SJSA1 (cell line): ENCODE measurements at places on chromosomes 7 and 10.

- no peak for DNase-seq
Observed at GRCh38 chr7:130896051-130896881, 162.3 kb upstream of the KLF14 start.

GRCh38 chr7:80876894-80877414 lies 41.9 kb downstream of the SEMA3C start:
- DNase-seq, result no peak

- DNase-seq, result no peak
Observed at GRCh38 chr7:131097662-131098376, 229.9 kb upstream of the MKLN1 start.

- no peak for DNase-seq
Observed at GRCh38 chr7:81533426-81533825, 236.4 kb downstream of the HGF start.

GRCh38 chr7:135662373-135663114 lies at the start of gene STMP1:
Gene STMP1 (plus strand): TSS chr7:135662514.
- peak; percentile 98 for DNase-seq

- DNase-seq, result no peak
Observed at GRCh38 chr7:1946773-1947450, 276.8 kb downstream of the ELFN1 start.

GRCh38 chr10:51615764-51616298 lies 83.6 kb downstream of the CSTF2T start:
- DNase-seq, result no peak

DNA sequence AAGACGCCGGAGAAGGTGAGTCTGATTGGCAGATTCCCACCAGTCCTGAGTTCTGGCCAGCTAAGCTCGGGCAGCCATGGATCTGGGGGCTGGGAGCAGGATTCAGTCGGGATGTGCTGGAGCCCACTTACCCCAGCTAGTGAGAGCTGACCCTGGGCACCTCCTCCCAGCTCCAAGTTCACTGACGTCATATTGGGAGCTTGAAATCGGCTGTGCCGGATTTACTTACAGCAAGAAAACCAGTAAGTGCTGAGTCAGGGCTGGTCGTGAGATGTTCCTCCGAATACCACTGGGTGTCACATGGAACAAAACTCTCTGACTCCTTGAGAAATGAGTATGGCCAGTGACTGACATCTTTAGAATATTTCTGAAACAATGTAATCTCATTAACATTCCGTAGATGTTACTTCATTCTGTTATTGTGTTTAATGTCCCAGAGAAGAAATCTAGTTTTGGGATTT lies 621.2 kb downstream of the SDK1 start:
- peak; percentile 91 for DNase-seq

GRCh38 chr10:21499701-21500577 lies 25.5 kb downstream of the SKIDA1 start:
- no peak for DNase-seq

DNA sequence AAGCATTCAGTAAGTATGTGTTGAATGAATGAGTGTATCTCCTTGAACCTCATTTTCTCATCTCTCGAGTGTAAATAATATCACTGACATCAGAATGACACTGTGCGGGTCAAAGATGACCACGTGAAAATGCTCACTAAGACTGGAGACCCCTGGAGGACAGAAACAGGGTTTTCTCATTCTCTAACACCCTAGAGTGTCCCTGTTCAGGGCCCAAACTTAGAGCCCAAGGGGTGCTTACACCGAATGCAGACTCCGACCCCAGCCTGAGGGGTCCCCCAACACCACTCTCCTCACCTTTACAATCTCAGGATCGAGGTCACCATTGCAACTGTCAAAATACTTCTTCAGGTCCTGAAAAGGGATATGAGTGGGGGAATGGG lies 1.4 kb downstream of the CDK5 start:
- no peak for DNase-seq
